ENCODE measurements at places on chromosomes 1 and 21.

DNA sequence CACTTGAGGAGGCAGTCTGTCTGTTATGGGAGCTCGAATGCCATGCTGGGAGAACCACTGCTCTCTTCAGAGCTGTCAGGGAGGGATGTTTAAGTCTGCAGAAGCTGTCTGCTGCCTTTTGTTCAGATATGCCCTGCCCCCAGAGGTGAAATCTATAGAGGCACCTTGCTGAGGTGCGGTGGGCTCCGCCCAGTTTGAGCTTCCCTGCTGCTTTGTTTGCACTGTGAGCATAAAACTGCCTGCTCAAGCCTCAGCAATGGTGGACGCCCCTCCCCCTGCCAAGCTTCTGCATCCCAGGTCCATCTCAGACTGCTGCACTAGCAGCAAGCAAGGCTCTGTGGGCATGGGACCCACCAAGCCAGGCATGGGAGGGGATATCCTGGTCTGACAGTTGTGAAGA lies 247.5 kb downstream of the LMX1A start:
- DNase-seq, result no peak

DNA sequence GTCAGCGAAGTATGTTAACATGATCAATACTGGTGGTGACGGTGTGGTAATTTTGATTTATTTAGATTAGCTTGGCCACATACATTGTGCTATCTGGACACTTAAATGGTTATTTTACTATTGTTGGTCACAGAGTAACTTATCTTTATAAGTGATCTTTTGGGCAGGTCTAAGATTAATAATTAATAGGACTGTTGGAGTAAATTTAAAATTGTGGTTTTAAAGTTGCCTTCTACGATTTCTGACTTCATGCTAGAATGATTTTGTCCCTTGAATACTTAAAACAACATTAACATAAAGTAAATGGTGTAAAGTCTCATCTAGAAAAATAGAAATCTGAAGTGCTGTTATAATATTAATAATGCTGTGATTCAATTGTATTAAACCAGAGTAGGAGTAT lies 14.7 kb downstream of the SRRM1 start:
- no peak for DNase-seq

DNA sequence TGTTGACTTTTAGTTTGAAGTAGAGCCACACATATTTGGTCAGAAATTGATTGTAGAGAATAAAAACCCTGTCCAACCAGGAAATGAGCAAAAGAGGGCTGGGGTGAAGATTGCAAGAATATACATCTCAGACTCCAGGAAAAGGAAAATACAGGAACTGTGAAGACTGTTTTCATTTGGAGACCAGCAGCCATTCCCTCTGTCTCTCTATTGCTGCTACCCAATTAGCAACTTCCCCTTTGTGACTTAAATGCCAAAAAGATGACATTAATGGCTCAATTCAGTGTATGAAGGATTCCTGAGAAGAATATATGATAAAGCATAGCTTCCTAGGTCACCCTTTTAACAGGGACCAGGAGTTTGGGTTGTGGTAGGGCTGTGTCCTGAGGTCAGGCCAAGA lies 31.6 kb upstream of the CEP350 start:
- DNase-seq, result no peak

GRCh38 chr1:170290991-170291390 lies 145.2 kb downstream of the NTMT2 start:
- no peak for DNase-seq

GRCh38 chr1:52032124-52032784 lies 1.4 kb downstream of the KTI12 start:
- no peak for DNase-seq

DNA sequence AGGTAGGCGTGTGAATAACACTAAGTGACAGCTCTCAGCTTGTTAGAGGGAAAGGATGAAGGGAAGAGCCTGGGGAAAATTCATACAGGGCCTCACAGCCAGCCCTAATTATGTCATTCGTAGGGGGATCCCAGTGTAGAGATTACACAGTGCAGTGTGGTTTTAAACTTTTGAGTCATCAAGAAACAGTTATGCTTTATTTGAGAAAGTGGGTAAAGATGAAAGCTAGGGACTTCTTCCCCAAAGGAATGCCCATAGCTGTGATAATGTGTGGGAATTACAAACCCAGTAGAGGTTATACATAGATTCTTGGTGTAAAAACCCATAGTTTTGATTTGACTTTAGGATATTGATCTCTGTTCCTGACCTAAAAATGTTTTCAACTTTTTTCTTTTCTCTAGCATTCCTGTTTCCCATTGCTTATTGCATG lies 1.9 kb downstream of the TTF2 start:
- DNase-seq, result no peak

DNA sequence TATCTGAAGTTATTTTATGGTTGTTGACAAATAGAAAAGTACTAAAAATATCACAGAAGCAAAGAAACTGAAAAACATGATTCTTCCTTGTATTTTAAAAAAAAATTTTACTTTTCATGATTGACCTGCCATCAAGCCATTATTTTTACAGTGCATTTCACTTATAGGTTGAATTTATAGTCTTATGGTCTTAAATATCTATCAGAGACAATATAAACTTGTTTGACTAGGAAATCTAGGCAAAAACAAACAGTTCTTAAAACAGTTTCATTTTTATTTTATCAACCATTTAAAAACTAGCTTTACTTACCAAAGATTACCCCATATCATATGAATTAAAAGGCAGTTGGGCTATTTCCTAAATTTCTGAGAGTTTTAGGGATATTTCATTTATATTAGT lies 59.2 kb downstream of the SLC16A1 start:
- DNase-seq, result no peak

- no peak for DNase-seq
Measured at GRCh38 chr1:58305622-58306021, 240.9 kb downstream of the OMA1 start.

DNA sequence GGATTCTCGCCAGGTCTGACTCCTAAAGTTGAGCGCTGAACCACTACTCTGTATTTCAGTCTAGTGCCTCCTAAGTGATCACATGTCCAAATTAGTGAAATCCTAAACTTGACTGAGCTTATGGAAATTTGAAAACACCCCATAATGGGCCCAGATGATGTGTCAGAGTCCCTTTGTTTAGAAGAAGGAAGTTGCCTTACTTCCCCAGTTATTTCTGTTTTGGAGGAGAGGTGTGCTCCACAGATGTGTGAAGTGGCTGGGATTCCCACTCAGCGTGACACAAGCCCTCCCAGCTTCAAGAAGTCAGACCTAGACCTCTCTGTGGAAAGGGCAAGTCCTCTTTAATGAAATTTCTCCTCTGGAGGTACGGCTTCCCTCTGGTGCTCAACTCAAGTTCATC lies 188.8 kb downstream of the TTLL7 start:
- DNase-seq, result no peak

- peak; percentile 28 for DNase-seq
Measured at GRCh38 chr1:184150776-184151531, 99.4 kb downstream of the TSEN15 start.

DNA sequence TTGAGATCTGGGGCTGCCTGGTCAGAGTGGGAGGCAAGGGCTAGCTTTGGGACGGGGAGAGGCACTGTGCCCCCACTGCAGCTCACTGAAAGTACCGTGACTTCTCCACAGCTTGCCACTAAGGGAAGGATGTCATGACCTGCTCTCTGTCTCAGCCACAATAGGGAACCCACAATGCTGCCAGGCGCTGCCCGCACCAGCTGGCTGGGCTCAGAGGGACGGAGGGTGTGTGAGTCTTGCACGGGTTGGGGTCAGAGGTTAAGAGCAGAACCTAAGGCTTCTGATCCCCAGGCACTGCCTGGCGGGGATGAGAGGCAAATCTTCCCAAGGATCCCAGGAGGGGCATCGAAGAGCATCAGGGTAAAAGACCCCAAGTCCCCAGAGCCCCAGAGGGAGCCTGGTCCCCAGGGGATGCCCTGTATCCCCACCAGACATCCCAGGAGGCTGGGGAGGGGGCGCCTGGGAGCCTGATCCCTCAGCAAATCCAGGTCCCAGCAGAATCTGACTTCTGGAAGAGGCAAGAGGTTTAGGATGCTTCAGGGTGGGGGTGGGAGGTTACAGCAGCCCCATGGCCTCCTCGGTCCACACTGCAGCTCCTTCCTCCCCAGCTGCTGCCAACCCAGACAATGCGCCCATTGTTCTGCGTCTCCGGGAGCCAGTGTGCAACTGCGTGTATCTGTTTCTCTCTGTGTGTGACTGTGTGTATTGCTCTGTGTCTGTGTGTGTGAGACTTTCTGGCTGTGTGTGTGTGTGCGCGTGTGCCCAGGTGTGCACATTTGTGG lies 2.0 kb upstream of the MARCKSL1 start:
- peak; percentile 58 for DNase-seq

GRCh38 chr1:42949312-42950115 lies 9.2 kb downstream of the SLC2A1 start:
- DNase-seq, result no peak

DNA sequence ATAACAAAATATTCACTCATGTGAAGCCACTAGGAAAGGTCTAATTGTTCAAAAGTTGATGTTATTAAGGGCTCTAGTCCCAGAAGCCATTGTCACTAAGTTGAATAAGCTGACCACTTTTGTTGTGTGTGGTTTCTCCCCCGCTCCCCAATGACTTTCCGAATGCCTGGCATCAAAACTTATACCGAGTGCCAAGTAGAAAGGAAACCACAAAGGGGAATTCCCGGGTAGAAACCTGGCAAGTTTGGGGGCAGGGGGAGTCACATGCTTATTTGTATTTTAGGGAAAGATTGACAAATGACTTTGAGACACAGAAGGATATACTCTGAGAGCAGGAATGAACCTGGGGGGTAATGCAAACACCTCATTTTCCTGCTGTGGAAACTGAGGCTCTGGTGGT lies 154.1 kb downstream of the TGFBR3 start:
- no peak for DNase-seq

- no peak for DNase-seq
Measured at GRCh38 chr1:86714159-86714558, 9.8 kb downstream of the SH3GLB1 start.

DNA sequence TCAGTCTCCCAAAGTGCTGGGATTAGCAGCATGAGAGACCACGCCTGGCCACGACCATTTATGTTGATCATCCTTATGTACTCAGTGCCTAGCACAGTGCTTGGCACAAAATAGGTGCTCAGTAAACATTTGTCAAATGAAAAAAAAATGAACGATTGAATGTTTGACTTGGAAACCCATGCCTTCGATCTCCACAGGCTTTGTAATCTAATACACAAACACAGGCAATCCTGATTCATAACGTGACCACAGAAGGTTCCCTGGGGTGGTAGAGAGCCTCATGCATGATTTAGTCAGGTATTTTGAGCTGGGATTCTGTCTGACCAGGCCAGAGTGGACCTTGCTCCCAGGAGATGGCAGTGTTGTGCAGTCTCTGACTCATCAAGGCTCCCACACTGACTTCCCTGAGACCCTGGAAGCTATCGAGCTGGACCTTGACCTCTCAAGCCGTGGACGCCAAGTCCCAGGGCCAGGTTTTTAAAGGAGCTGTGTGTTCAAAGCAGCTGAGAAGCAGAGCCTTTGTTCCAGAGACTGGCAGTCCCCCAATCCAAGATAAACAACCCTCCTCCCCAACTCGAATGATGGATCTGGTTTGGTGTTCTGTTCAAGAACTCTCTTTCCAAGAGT lies 81.1 kb downstream of the PGM1 start:
- DNase-seq, result peak; percentile 74

- no peak for DNase-seq
Measured at GRCh38 chr1:35269989-35270289, 1.4 kb downstream of the ZMYM4 start.

- DNase-seq, result peak; percentile 30
Measured at GRCh38 chr1:17423781-17424245, 15.7 kb downstream of the RCC2 start.

DNA sequence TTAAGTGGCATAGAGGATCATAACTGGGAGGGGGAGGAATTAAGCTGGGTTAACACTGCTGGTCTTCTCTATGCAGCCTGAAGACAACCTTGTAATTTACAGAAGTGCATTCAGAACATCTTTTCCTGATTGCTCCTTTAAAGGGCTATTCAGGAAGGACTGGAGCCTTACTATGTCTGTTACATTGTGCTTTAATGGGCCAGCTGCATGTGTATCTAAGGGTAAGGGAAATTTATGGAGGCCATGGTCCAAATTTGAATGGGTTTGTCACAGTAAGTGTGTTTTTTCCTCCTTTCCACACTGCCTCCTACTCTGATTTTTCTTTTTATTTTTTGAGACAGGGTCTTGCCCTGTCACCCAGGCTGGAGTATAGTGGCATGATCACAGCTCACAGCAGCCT lies 19.6 kb downstream of the C1orf21 start:
- DNase-seq, result no peak

GRCh38 chr1:113734357-113735055 lies 24.8 kb downstream of the PHTF1 start:
- no peak for DNase-seq

DNA sequence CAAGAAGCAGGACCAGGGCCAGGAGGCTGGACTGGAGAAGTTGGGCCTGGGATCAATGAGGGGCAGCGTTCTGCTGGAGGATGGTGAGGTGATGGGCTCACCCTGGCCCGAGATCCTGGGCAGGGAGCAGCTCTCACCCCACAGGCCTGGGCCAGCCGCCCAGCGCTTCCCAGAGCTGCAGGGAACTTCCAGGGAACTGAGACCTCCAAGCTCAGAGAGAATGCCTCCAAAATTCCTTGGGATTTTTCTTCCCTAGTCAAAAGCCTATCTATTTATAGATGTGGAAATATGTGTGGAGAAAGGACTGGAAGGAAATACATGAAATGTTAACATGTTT lies 121.2 kb downstream of the SPSB1 start:
- peak; percentile 40 for DNase-seq

DNA sequence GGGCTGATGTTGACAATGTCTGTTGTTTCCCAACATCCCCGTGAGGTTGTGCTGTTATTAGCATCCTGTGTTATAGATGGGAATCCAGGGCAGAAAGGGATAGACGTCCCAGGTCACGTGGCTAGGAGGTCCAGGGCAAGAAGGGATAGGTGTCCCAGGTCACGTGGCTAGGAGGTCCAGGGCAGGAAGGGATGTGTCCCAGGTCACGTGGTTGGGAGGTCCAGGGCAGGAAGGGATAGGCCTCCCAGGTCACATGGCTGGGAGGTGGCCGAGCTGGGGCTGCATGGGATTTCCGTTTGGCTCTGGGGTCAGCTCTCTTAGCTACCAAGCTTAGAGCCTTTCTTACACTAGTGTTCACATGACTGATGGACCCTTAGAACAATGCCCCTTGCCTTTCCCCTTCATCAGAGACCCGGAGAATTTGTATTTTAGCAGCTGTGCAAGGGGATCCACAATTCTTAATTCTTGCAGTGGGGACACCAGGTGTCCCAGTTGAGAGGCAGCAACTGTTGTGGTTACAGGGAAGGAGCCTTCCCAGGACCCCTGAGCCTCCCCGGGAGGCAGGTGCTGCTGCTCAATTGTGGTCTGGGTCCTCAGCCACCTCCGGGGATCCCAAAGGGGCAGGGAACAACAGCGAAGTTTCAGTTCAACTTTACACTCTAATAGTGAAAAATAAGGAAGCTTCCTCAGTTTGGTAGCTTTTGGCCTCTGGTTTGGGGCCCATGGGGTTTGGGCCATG lies 69.2 kb downstream of the UMODL1 start:
- no peak for DNase-seq

DNA sequence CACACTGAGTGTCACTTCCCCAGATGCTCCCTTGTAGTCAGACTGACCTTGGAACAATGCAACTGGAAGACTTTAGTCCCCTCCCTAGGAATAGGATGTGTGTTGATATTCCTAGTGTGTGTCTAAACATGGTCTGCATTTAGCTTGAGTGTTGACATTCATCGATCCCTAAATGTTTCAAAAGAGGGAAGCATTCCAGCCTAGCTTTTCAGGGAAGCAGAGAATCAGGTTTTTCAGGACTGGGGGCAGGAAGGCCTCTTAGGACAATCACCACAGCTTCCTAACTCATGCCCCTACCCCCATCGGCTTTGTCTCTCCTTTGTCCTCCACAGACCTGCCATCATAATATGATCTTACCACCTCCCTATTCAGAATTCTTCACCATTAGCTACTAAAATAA lies 43.4 kb downstream of the NMNAT2 start:
- DNase-seq, result no peak

- no peak for DNase-seq
Measured at GRCh38 chr1:156895455-156895812, 1.9 kb downstream of the PEAR1 start.

Measured in heart left ventricle (tissue), 16 donors.